ENCODE measurements at places on chromosomes 6 and 20. TPM values are rescaled to one million over a fixed set of nuclear protein-coding genes. Genes with fewer than 3 reads are reported as not detected.

The ZNF318 gene
- total RNA-seq = 14.3 TPM

The VSX1 gene
- total RNA-seq = not detected

The HLA-DPB1 gene
- total RNA-seq = 206 TPM

The BEND6 gene
- 3.8 TPM for total RNA-seq

The LRRC73 gene
- 0.52 TPM for total RNA-seq

The OGFR gene
- total RNA-seq = 58.3 TPM

The SYCP2L gene
- total RNA-seq = 0.41 TPM

The WASF1 gene
- total RNA-seq = 5.5 TPM

The BPIFB2 gene
- total RNA-seq = 0.65 TPM

The PCNA gene
- total RNA-seq = 80.4 TPM

The MACROD2 gene
- 23.6 TPM for total RNA-seq

The TGM6 gene
- not detected for total RNA-seq

The TRAM2 gene
- 38.4 TPM for total RNA-seq

The TRAPPC3L gene
- 0.13 TPM for total RNA-seq

The PPIL6 gene
- 8.4 TPM for total RNA-seq

The ARMC2 gene
- total RNA-seq = 8.0 TPM

The NOX3 gene
- not detected for total RNA-seq

The PAX1 gene
- total RNA-seq = not detected

The SCRT2 gene
- not detected for total RNA-seq

The TSBP1 gene
- not detected for total RNA-seq

The DEFB124 gene
- not detected for total RNA-seq

The CLDN20 gene
- total RNA-seq = not detected

The CPXM1 gene
- 25.8 TPM for total RNA-seq

The SCUBE3 gene
- total RNA-seq = 2.2 TPM

The ULBP3 gene
- total RNA-seq = 9.5 TPM

The CABLES2 gene
- total RNA-seq = 4.1 TPM

The LST1 gene
- 32.7 TPM for total RNA-seq

The IL20RA gene
- total RNA-seq = 4.0 TPM

The PNPLA1 gene
- total RNA-seq = not detected

The LY6G6C gene
- not detected for total RNA-seq

The PTPRT gene
- total RNA-seq = 0.15 TPM

The FUT9 gene
- not detected for total RNA-seq

The BPIFA1 gene
- not detected for total RNA-seq

The ZNF831 gene
- total RNA-seq = 1.1 TPM

The CCR6 gene
- total RNA-seq = 0.71 TPM

The PSMB8 gene
- 93.6 TPM for total RNA-seq

The PRDM1 gene
- 7.9 TPM for total RNA-seq

The CRYBG1 gene
- 23.7 TPM for total RNA-seq

The SFTA2 gene
- total RNA-seq = 384 TPM

The FERMT1 gene
- 7.2 TPM for total RNA-seq

The PACRG gene
- 2.7 TPM for total RNA-seq

The DNAH8 gene
- total RNA-seq = 0.03 TPM

The TFAP2A gene
- total RNA-seq = 0.97 TPM

The LY6G6F gene
- total RNA-seq = not detected

The HTR1B gene
- total RNA-seq = 0.65 TPM

The CCDC170 gene
- total RNA-seq = 4.6 TPM

The TPX2 gene
- 16.5 TPM for total RNA-seq
